ENCODE measurements at places on chromosomes 5 and 9.

- no peak for DNase-seq
These were observed 297.8 kb downstream of the EBF1 start for GRCh38 chr5:158801893-158802292.

GRCh38 chr9:6545017-6545691 lies 100.4 kb downstream of the GLDC start:
- no peak for DNase-seq

DNA sequence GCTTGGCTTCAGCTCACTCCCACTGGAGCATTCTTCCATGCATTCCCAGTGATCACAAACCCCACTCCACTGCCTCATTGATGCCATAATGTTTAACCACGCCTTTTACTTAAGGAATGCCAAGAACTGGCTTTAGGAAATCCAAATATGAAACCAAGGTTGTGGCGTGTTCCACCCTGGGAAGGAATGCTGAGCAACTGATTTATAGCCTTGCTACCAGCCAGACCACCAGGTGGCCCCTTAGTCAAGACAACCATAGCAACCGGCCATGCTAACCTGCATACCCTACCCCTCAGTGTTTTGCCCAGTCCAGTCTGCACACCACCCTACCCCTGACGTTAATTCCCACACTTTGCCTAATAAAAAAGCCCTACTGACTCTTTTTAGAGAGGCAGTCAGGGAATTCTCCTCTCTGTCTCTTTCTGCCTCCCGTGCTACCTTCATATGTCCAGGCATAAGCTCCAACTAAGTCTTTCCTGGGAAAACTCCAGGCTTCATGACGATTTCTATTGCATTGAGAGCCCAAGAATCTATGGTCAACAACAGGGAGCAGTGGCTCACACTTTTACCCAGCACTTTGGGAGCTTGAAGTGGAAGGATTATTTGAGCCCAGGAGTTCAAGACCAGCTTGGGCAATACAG lies 27.0 kb upstream of the PRRC2B start:
- DNase-seq = peak; percentile 58

DNA sequence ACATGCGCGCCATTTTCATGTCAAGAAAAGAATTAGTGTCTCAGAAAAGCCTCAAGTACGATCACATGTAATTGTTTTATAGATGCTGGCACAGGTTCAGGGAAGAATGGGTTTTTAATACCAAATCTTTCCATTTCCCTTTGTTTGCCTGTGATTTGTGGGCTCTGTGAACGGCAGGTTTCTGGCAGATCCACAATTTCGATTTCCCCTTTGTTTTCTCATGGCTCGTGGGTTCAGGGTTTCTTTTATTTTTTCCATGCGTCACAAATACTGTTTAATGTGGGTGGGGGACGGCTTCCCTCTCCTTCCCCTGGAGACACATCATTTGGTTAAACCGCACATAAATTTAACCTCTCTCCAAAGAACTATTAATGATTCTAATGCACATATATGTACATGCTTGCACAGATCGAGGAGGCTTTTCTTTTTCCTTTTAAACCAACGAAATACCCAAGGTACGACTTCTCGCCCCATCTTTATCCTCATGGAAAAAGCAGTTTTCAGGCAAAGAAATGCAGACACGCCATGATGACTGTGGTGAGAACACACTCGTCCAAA lies 195.9 kb downstream of the SLIT3 start:
- no peak for DNase-seq

DNA sequence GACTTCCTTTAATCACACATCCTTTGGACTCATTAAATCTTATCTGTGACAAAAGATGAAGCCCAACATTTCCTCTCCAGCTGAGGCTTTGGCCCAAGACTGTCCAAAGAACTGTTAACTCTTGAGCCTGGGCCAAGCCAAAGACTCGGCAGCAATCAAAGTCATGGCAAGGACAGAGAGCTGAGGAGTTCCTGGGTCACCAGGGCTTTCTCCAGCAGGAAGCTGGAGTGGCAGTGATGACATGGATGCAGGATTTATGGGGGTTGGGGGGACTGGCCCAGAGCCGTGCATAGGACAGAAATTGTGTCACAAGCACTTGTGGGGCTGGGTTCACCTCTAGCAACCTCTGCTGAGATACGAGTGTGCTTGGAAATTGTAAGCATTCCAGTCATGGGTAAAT lies 440.3 kb downstream of the PLK2 start:
- DNase-seq = peak; percentile 11

- DNase-seq = no peak
These were observed 78.2 kb downstream of the GTF3C4 start for GRCh38 chr9:132748450-132748849.

DNA sequence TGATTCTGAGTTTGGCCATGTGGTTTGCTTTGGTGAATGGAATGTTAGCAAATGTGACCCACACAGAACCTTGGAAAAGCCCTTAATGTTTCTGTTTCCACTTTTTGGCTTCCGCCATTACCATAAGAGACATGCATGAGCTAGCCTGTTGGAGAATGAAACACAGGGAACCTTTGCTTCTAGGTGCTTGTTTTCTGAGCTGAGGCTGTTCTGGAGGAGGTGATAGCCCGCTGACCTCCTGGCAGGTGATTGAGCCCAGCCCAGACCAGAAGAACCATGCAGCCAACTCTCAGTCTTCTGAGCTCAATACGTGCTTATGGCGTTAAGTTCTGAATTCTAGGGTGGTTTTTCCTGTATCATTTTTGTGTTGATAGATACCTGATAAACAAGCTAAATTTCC lies 148.6 kb upstream of the KLF9 start:
- no peak for DNase-seq

- DNase-seq = no peak
These were observed 174.2 kb downstream of the CACNA1B start for GRCh38 chr9:138051586-138052321.

DNA sequence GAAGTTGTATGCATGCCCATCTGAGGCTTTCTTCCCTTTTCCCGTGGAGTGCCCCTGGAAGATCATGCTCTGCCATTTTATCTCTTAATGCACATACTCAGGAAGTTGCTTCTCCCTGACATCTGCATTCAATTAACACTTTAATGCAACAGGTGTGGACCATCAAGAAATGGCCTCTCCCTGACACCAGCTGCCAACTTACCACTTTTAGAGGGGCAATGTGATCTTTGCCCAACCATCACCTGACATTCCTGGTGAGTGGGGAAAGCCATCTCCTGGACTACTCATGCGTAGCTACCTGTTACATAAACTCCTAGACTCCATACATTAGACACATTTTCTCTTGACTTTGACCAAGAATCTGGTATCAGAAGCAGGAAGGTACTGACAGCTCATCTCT lies 1450.4 kb upstream of the CDH9 start:
- DNase-seq = no peak

DNA sequence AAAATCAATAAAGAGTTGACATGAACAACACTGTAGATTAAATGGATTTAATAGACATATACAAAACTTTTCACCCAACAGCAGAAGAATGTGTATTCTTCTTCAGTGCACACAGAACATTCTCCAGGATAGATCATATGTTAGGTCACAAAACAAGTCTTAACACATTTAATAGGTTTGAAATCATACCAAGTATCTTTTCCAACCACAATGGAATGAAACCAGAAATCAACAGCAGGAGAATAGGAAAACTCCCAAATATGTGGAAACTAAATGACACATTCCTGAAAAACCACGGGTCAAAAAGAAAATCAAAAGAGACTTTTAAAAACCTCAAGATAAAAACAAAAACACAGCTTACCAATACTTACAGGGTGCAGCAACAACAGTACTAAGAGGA lies 790.1 kb upstream of the ZNF608 start:
- DNase-seq = peak; percentile 68

- no peak for DNase-seq
These were observed 6.6 kb upstream of the PRXL2C start for GRCh38 chr9:96661711-96662110.

DNA sequence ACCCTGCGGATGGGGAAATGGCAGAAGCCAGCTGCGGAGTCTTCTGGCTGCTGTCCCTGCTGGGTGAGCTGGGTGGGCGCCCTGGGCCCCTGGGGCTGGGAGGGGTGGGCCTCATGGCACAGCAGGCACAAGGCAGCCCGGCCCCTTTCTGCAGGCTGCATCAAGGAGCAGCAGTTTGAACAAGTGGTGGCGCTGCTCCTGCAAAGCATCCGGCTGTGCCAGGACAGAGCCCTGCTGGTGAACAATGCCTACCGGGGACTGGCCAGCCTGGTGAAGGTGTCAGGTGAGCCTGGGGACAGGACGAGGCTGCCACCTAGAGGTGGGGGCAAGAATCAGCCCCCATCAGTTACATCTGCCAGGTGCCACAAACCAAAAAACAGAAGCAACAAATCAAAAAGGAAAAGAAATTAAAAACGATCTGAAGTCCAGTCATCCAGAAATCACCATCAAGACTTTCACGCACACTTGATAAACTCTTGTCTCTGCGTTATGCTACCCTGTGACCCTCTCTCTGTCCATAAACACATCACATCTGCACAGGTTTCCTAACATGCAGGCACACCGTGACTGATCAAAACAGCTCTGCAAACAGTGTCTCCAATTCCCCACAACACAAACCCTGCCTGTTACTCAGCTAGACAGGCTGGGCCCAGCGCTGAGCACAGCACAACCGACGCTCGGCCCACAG lies 13.9 kb downstream of the REXO4 start:
- DNase-seq = no peak

DNA sequence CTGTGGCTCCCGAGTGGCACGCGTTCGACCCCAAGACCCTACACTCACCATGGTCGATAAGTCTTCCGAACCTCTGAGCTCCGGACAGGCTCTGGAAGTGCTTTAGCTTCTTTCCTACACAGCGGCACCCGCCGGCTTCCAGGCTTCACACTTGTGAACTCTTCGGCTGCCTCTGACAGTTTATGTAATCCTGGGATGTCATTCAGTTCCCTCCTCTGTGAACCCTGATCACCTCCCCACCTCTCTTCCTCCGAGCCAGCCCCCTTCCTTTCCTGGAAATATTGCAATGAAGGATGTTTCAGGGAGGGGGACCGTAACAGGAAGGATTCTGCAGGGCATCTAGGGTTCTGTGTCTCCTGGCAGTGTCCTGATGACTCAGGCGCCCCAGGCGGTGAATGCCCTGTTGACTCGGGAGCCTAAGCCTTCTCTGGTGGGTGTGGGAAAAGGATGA lies at the start of gene CD14:
Gene CD14, minus strand, starts transcription at position 155 of the 451 bp plus-strand sequence. Its CDS starts 104 bp downstream, at position 51.
- DNase-seq = peak; percentile 45

DNA sequence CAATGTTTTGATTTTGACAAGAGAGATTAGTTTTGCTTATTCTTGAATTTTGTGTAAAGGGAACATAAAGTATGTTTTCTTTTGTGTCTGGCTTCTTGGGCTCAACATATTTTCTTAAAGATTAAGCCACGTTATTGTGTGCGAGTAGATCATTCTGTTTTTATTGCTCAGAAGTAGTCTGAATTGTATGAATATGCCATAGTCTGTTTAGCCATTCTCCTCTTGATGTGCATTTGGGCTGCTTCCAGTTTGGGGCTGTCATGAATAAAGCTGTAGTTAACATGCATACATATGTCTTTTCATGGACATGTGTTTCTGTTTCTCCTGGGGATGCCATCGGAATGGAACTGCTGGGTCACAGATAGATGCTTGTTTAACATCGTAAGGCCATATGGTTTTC lies 198.9 kb downstream of the FANCC start:
- no peak for DNase-seq

- DNase-seq = no peak
These were observed 148.0 kb downstream of the ERCC6L2 start for GRCh38 chr9:96023486-96023885.

DNA sequence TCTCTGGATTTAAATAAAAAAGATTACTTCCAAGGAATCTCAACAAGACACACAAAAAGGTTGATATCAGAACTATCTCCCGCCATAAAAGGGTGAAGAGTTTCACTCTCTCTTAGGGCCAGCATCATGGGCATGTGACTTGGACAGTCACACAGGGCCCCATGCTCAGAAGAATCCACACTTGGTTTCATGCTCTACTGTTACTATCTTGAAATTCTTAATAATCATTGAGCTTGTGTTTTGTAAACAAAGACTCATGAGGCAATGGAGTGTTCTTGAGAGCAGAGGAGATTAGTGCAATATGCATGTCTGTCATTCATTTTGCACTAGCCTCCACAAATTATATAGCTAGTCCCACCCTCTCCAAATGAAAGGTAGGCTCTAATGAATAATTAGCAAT lies 58.4 kb downstream of the HMHB1 start:
- DNase-seq = no peak

DNA sequence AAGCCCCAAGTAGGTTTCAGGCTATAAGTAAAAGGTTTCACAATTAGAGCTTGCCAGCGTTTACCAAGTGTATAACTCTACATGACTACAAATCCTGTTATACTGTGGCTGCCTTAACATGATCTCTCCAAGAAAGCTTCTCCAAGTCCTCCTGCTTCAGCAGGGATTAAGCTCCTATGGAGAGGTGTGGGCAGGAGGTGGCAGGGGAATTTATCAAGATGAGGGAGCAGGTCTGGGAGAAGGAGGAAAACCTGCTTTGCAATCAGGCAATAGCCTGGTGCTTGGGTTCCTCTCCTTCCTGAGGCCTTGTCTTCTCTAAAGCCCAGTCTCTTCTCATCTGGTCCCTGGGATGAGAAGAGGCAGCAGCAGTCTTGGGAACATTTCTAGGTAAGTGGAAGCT lies 135.2 kb downstream of the TSSK1B start:
- no peak for DNase-seq

DNA sequence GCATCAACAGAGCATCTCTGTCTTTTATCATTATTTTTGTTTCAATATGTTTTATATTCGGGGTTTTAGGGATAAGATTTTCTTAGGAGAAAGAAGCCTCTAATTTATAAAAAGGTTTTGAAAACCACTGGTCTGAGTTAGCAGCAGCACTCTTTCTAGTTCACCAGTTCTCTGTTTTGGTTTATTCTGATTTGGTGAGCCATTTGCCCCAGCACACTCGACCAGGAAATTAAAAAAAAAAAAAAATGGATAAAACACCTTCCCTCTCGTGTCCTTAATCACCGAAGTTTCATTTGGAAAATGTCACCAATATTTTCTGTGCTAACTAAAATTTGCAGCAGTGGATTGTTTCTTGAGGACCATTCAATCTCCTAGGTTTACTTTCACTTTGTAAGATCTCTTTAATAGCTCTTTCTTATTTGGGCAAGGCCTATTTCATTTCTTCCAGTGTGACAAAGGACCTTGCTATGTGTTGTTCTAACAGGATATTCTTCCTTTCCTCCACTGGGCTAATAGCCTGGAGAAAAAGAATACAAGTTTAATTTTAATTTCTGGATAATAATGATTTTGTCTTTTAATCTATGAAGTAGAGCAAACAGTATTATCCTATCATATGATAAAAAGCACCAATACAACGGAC lies 57.8 kb upstream of the ANXA1 start:
- peak; percentile 50 for DNase-seq
